ENCODE measurements at places on chromosomes 13 and 19. TPM values are rescaled to one million over a fixed set of nuclear protein-coding genes. Genes with fewer than 3 reads are reported as not detected.

The GFY gene
- total RNA-seq = not detected

The AMER2 gene
- not detected for total RNA-seq

The FXYD1 gene
- total RNA-seq = not detected

The SIGLEC6 gene
- total RNA-seq = not detected

The ZNF555 gene
- 2.1 TPM for total RNA-seq

The EDNRB gene
- total RNA-seq = not detected

The ZNF302 gene
- total RNA-seq = 12.1 TPM

The ARL11 gene
- total RNA-seq = 0.34 TPM

The ZNF345 gene
- 2.3 TPM for total RNA-seq

The PCSK4 gene
- total RNA-seq = 1.3 TPM

The CDKN2D gene
- 35.0 TPM for total RNA-seq

The NLRP9 gene
- not detected for total RNA-seq

The CD22 gene
- total RNA-seq = 0.13 TPM

The PEAK3 gene
- 0.06 TPM for total RNA-seq

The GPR183 gene
- total RNA-seq = 29.6 TPM

The TTC9B gene
- total RNA-seq = not detected

The KLK12 gene
- total RNA-seq = not detected

Measured in activated CD8-positive, alpha-beta memory T cell treated with anti-CD3 and anti-CD28 coated beads for 36 hours (primary cell).